ENCODE measurements at places on chromosomes 6 and 20.

DNA sequence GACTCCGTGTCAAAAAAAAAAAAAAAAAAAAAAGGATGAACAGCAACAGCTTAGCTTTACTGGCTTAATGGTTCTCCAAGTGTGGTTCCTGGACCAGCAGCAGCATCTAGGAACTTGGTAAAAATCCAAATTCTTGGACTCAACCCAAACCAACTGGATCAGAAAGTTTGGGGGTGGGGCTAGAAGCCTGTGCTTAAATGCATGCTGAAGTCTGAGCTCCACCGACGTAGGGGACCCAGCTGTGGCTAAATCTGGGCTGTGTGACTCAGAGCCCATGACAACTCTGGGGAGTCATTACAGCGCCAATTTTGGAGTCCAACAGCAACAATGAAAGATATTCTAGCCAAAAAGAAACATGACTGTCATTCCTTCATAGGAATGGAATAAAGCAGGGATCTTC, 13.6 kb upstream of the CHD6 start:
- H3K27ac ChIP-seq = no peak overlapping the region
- H3K4me3 ChIP-seq = no peak overlapping the region
- H3K27me3 ChIP-seq = no peaks in the 10 kb centered on the region
- DNase-seq = peak; percentile 89

- no peak for DNase-seq
- H3K4me1 ChIP-seq = peaks cover 2% of the 10 kb centered on the region
- H3K27me3 ChIP-seq = no peaks in the 10 kb centered on the region
- no peak overlapping the region for H3K4me3 ChIP-seq
- H3K27ac ChIP-seq = peak overlapping the region; percentile 15
- no peaks in the 10 kb centered on the region for H3K36me3 ChIP-seq
Observed at GRCh38 chr6:17957498-17957897, 29.9 kb downstream of the KIF13A start.

- H3K36me3 ChIP-seq = no peaks in the 10 kb centered on the region
- no peak for DNase-seq
- no peak overlapping the region for H3K4me3 ChIP-seq
- H3K27ac ChIP-seq = no peak overlapping the region
- no peaks in the 10 kb centered on the region for H3K4me1 ChIP-seq
Observed at GRCh38 chr6:44697327-44697726, 309.8 kb downstream of the CDC5L start.

- H3K4me3 ChIP-seq = no peak overlapping the region
- no peak overlapping the region for H3K27ac ChIP-seq
- H3K27me3 ChIP-seq = no peaks in the 10 kb centered on the region
- no peaks in the 10 kb centered on the region for H3K4me1 ChIP-seq
- no peaks in the 10 kb centered on the region for H3K36me3 ChIP-seq
- DNase-seq = no peak
Observed at GRCh38 chr20:25085756-25086495, 4.0 kb upstream of the VSX1 start.

Data from aorta (tissue), 5 donors.